Stimulated activated CD4-positive, alpha-beta T cell treated with anti-CD3 and anti-CD28 coated beads, Interleukin-1b, Interleukin-23, amount 100 ng/mL, for 1 hour (primary cell): ENCODE measurements at places on chromosomes 12 and 14.

DNA sequence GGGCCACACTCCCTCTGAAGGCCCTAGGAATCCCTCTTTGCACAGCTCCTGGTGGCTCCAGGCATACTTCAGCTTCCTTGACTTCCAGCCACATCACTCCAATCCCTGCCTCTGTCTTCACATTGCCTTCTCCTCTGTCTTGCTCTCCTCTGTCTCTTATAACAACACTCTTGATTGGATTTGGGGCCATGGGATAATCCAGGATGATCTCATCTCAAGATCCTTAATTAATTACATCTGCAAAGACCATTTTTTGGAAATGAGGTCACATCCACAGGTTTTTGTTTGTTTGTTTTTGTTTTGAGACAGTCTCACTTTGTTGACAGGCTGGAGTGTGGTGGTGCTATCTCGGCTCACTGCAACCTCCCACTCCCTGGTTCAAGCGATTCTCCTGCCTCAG lies 88.7 kb downstream of the TMTC1 start:
- no peak for DNase-seq

- DNase-seq: no peak
These were observed 213.3 kb downstream of the BMP4 start for GRCh38 chr14:53743371-53743770.

- no peak for DNase-seq
These were observed 44.1 kb downstream of the PRIMA1 start for GRCh38 chr14:93744176-93744575.

GRCh38 chr14:102654298-102654697 lies 61.8 kb downstream of the RCOR1 start:
- no peak for DNase-seq

DNA sequence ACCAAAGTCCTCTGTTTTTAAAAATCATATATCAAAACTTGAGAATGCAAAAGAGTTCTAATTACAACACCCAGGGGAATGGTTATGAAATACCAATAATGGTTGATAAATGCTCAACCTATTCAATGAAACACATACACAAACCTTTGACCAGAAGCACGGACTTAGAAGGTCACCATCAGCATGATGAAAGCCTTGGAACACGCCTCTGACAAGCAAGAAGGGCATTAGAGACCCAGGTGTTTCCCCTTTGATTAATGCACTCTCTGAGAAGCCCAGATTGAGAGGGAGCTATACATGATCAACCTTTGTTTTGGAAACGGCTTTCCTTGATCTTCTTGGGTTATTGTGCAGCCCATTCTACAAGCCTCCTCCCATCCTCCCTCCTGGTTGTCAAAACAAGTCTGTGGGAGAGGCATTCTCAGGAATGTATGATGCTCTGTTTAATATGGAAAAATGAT lies 69.0 kb downstream of the ZFP36L1 start:
- DNase-seq: no peak

DNA sequence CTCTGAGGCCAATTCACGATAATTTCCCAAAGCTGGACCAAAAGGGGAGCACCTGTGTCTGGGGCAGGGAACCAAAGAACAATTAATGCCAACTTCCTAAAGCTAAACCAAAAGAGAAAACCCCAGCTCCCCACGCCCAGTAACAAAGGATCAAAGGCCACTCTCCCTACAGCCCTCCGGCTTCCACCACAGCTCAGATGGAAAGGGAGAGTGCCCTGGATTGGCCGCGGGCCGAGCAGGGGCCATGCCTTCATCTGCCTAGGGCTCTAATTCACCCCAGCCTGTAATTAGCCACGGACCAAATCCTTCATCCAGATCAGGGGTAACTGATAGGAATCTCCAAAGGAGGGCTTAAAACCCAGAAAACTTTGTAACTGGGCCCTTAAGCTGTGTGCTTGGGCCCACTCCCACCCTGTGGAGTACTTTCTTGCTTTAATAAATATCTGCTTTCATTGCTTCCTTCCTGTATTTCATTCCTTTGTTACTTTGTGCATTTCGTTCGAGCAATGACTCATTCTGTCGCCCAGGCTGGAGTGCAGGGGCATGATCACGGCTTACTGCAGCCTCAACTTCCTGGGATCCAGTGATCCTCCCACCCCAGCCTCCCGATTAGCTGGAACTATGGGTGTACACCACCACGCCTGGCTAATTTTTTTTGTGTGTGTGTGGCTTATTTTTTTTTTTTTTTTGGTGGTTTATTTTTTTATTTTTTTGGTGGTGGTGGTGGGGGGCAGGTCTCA lies 65.5 kb upstream of the PPP4R3A start:
- DNase-seq: no peak

DNA sequence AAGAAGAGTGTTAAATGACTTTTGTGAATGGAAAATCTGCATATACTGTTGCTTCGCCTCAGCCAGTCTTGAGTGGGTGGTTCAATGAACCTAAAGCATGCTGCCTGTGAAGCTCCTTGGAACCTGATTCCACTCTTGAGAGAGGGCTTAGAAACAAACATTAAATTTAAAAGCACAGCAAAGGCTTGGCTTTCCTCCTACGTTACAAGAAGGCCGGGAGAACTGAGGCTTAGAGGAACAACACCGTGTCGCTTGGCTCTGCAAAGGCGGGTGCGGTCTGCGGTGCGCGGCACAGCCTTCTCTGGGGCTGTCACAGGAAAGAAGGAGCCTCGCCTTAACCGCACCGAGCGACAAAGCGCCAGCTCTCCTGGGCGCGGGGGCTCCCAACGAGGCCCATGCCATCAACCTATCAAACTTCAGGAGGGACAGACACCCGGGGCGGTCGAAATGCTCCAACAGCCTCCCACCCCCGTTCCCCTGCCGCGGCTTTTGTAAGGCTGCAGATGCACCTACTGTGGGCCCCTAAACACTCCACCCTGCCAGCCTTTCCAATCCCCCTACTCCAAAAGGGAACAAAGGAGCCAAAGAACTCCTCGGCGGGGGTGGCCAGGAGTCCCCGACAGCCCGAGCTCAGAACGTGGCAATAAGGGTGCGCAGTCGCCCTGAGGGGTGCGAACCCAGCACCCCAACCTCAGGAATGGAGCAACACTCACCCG lies 729 bp downstream of the OSBPL8 start:
- DNase-seq: peak; percentile 46

DNA sequence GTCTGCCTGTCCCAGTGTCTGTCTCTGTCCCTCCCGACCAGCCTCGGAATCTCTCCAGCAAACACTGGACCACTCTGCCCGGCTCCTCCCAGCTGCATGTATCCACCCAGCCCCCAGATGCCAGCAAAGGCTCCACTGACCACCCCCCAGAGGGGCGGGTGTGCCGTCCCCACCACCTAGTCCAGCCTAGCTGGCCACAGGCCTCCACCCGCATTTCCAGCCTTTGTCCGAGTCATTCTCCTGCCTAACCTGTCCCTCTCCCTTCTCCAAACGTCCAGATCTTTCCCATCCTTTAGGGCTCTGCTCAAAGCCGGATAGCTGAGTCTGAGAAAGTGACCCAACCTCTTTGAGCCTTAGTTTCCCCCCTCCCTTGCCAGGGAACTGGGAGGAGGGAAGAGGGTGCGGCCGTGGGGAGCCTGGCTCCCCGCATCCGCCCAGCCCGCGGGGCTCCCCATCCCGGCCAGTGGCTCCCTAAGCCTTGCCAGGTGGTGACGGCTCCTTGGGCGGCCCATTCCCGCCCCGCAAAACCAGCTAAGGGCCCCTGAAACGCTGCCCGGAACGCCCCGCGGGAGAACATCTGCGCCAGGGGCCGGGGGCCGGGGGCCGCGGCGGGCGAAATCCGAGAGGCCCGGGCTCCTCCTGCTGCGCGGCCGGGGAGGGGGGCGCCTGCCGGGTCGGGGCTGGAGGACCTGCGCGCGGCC lies 34.6 kb upstream of the ANKRD9 start:
- no peak for DNase-seq
